Daoy (cell line): ENCODE measurements at places on chromosomes 12 and 14. TPM values are rescaled to one million over a fixed set of nuclear protein-coding genes. Genes with fewer than 3 reads are reported as not detected.

The ADIPOR2 gene
- 29.9 and 30.0 TPM in 2 replicates for total RNA-seq

The TAS2R20 gene
- 0.74 TPM in 1 of 2 replicates, not detected in the other for total RNA-seq

The ERP27 gene
- total RNA-seq: not detected in 2 replicates

The SPIC gene
- total RNA-seq: not detected in 2 replicates

The RFLNA gene
- 63.9 and 65.9 TPM in 2 replicates for total RNA-seq

The DBX2 gene
- not detected in 2 replicates for total RNA-seq

The ZNF385A gene
- total RNA-seq: 0.34 TPM in 1 of 2 replicates, not detected in the other

The CLEC2B gene
- 0.60 and 1.3 TPM in 2 replicates for total RNA-seq

The CELA1 gene
- total RNA-seq: not detected in 2 replicates

The REM2 gene
- total RNA-seq: 0.74 TPM in 1 of 2 replicates, not detected in the other

The KRT81 gene
- total RNA-seq: 0.74 and 1.0 TPM in 2 replicates

The PPP1R1A gene
- not detected in 2 replicates for total RNA-seq

The CARMIL3 gene
- total RNA-seq: under 0.01 TPM in 1 of 2 replicates, not detected in the other

The PAPLN gene
- total RNA-seq: 1.7 and 7.0 TPM in 2 replicates

The ATL1 gene
- 5.7 and 5.9 TPM in 2 replicates for total RNA-seq

The RHNO1 gene
- 58.6 and 93.1 TPM in 2 replicates for total RNA-seq

The SP1 gene
- 18.3 and 21.8 TPM in 2 replicates for total RNA-seq

The TAS2R31 gene
- 0.97 TPM in 1 of 2 replicates, not detected in the other for total RNA-seq

The RPGRIP1 gene
- not detected in 2 replicates for total RNA-seq

DNA sequence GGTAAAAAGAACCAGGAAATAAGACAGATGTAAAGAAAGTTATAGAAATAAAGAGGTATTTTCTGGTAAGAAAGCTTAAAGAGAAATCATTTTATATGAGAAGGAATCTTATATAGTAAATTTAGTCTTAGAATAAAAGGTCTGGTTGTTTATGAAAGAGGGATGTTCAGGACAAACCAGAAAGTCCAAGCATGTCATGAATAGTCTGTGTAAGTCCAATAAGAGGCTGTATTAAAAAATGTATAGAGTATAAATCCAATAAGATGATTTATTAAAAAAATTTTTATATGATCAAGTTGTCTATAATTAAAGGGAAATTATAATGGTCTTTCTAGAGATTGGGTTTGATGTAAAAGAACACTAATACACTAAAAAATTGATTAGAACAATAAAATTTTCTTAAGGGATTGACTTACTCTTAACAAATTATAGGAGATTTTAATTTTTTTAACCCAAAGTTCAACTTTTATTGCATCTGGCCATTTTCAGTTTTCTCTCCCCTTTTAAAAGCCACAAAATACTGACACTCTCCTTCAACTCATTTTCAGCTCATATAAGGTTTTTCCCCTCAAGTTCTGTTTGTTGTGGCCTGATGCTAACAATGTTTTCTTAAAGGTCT lies 35.1 kb downstream of the ST8SIA1 start:
- no peak for DNase-seq

DNA sequence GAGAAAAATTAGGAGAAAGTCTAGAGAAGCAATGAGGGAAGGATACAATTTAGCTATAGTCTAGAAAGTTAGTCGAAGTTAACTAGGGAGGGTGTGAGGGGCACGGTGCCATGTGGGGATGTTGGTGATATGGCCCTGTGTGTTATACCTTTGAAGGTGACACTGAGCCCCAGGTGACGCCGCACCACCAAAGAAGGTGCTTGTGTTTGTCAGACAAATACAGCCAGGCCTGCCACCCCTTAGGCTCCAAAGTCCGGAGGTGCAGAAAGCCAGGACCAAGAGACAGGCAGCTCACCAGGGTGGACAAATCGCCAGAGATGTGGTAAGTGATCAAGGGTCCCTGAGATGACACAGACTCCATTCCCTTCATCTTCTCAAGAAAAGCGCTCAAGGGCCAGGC lies 1.1 kb downstream of the C1S start:
- no peak for DNase-seq

DNA sequence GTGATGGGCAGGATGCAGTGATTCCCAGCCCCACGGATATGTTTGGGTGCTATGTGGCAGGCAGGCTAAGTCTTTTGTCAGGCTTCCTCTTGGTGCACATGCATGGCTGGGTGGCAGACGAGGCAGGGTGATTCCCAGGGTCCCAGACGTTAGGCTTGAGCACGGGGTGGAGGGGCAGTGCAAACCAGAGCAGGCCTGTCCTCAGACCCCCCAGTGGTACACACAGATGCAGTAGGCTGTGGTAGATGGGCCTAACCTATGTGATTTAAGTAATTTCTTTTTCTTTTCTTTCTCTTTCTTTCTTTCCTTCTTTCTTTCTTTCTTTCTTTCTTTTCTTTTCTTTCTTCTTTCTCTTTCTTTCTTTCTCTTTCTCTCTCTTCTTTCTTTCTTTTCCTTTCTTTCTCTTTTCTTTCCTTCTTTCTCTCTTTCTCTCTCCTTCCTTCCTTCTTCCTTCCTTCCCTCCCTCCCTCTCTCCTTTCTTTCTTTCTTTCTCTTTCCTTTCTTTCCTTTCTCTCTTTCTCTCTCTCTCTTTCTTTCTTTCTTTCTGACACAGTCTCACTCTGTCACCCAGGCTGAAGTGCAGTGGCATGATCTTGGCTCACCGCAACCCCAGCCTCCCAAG lies 41.6 kb downstream of the PIK3C2G start:
- DNase-seq: no peak

DNA sequence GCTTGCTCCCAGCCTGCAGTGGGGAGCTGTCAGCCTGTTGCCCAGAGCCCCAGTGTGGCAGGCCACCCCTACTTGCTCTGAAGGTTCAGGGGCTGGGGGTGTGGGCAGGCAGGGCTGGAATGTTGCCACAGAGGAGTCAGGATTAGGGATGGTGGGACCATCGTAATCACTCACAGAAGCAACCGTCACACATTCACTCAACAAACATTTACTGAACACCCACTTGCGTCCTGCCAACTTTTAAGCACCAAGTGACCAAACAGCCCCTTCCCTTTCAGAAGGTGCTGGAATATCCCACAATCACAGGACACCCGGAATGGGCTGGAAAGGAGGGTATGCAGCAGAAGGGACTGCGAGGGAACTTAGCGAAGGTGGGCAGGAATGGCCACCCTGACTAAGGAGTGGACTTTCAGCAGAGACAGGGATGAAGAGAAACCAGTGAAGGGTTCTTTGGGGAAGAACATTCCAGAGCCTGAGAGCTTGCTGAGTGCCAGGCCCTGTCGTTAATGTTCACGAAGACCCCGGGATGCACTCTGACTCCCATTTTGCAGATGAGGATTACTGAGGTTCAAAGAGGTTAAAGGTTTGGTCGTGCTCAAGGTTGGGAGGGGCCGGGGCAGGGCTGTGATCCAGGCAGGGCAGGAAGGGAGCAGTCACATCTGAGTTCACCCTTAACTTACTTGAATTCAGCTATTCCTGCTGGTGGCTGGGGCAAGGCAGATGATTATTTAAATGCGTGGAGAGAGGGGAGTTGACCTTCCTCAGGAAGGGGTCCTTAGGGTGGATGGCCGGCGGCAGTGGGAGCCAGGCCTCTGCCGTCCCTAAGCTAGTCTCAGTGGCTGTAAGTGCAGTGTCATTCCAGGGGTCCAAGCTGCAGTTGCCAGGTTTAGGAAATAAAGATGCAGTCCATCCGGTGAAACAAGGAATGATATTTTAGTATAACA lies 2.3 kb upstream of the ZBTB42 start:
- DNase-seq: no peak

GRCh38 chr12:11895421-11896078 lies 175.2 kb upstream of the BCL2L14 start:
- no peak for DNase-seq

DNA sequence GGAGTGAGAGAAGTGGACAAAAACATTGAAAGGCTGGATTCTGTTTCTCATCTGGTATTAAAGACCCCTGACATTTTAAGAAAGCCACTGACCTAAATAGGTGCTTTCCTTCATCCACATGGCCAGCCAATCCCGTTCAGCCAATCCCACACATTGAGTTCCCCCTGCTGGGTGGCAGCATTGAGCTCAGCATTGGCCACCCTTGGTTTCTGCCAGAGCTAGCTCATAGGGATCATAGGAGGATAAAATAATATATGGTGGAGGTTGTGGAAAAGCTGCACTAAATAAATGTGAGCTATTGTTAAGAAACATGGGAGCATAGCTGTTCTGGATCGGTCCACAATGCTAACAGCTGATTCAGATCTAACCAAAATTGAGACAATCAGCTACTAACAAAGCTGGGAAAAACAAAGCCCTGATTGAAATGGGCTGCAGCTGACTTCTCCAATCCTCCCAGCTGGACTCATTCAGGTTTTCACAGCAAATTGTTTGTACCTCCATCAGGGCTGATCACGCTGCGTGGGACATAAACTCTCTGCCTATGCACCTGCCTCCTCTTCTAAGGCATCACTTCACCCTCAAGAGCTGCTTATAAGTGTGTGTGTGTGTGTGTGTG lies 256.5 kb downstream of the EMP1 start:
- DNase-seq: no peak

- peak; percentile 56 for DNase-seq
Measured at GRCh38 chr12:168763-169525, 45.0 kb downstream of the SLC6A12 start.

DNA sequence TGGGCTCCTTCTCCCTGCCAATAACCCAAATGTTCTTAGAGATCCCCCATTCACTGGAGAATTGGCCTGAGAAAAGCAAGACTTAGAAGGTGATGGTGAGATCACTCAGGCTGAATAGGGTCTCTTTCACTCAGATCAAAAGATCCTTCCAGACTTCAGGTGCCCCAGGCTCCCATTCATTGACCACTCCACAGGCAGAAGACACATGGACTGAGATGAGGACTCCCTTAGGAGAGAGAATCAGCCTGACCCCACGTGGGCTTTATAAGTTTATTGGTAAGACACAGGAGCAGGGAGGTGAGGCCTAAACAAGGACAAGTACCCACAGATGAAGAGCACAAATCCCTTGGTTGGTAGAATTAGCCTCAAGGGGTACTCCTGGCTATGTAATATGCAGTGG lies 6.1 kb upstream of the KRT72 start:
- DNase-seq: no peak

- DNase-seq: no peak
Measured at GRCh38 chr12:43579206-43579605, 27.2 kb upstream of the ADAMTS20 start.

DNA sequence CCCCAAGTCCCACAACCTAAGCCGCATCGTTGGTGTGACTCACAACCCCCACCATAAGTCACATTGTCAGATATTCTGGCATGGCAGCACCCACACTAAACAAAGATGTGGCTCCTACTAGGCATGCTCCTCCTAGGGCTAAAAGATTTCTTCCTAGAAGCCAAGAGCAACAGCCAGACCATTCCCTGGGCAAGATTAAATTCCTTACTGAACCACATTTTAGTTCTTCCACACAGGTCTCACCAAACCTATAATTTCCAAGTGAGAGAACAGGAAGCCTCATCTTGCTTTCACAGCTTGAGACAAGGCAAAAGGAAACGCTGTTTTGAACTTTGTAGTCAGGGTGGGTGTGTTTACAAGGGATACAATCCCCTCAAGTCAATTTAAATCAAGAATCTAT lies 632.8 kb downstream of the DIO2 start:
- DNase-seq: peak; percentile 17

GRCh38 chr14:99407416-99407815 lies 73.2 kb downstream of the SETD3 start:
- no peak for DNase-seq

DNA sequence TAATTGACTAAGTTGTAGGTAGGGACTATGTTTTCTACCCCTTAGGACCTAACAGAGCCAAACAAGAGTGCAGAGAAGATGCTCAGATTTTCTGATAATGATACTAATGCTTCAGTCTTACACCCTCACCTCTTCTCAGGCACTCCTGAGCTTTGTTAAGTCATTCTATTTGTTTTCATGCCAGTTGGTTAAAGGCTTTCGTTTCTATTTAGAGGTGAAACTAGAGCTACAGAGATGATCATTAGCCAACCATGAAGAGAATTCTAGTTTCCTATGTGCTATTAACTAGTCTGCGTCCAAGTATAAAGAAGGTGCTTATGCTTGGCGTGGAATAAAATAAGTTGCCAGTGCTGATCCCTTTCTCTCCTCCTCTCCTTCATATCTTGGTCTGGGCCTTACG lies 34.6 kb upstream of the PYGL start:
- DNase-seq: no peak

GRCh38 chr14:100785626-100786025 lies 40.3 kb upstream of the MEG3 start:
- DNase-seq: no peak

- no peak for DNase-seq
Measured at GRCh38 chr12:13195250-13195649, 1.3 kb upstream of the EMP1 start.

DNA sequence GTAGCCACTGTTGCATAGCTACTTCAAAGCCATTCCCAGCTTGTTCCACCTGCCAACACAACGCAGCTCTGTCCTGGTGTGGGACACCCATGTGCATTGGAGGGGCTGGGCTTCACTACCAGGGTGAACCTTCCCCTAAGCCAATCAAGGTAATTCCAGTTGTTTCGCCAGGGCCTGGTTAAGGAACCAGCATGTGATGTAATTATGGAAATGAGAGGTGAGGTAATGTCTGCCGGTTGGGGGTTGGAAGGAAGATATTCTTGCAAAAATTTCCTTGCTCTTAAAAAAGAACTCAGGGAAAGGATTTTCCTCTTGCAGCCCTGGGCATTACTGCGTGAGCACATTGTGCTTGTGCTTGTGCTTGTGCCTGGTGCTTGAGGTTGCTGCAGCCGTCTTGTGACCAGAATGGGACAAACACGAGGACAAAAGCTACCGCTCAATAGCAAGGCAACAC lies 14.9 kb downstream of the TUBA1C start:
- DNase-seq: no peak

DNA sequence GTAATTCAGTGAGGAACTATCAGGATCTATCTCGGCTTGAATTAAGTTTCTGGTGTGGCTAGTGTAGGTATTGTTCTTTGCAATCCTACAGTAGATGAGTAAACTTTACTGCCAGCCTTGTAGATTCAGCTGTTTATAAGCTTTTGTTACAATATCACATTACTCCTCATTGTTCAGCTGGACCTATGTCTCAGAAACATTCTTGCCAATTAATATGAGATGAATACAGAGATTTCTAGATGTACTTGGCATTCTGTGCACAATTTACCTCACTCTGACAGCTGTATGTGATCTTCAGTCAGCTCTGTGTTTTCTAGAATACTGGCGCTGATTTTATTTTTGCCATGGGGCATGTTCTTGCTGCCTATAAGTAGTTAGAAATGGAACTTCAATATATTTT lies 55.7 kb downstream of the METTL25 start:
- no peak for DNase-seq

GRCh38 chr12:41419131-41419893 lies 231.2 kb downstream of the PDZRN4 start:
- DNase-seq: no peak

DNA sequence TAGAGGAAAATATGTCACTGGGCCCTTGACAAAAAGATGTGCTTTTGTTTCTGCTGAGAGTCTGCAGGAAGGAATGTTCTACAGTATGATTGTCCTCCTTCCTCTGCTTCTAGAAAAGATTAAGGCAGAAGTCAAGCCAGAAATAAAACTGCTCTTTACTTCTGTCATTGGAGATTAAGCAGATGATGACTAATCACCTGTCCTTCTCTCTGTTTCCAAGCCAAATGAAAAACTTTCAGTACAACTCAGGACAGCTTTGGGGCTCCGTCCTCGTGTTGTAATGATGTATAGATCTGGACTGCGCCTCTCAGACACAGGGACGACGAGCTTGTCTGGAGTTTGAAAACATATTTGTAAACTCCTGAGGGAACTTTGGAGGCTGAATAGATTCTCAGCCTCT lies 159.3 kb downstream of the DYRK2 start:
- no peak for DNase-seq
